Left lung (tissue), 14 donors: ENCODE measurements at places on chromosomes 12 and 14. TPM values are rescaled to one million over a fixed set of nuclear protein-coding genes. Genes with fewer than 3 reads are reported as not detected.

DNA sequence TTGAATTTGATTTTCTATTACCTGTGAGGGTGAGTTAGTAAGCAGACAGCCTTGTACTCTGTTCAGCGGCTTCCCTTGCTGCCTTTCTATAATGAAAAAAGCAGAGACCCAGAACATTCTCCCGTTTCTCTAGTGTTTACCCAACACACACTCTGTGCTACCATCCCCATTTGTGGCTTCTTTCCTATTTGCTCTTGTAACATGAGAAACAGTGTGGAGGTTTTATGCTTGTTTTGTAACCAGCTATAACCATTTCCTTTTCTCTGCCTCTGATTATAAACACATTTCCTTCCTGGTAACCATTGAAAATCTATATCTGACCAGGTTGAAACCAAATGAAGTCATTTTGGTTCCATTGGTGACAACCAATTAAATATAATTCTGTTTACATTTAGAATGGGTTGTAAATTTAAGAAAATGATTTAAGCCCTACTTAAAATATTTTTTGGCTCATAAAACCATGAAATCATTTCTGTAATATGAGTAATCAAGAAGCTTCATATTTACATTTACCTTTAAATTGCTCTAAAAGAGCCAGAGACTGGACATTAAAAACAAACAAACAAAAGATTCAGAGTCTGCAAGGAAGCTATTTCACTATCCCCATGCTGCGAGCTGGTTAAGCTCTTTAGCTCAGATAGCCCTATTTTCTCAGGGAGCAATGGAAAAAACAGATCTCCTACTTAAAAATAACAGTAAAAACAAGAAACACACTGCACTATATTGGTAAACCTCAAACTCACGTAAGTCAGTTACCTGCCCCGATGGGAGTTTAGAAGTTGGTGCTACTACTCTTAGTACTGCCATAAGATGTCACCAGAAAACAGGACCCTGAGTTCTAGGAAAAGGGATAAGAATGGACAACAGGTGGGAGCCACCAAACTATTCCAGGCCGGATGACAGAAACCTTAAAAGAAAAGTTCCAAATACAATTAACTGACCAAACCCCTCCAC lies 206.5 kb upstream of the EEA1 start:
- H3K27ac ChIP-seq: peak overlapping the region; percentile 69
- no peaks in the 10 kb centered on the region for H3K27me3 ChIP-seq
- peak; percentile 52 for DNase-seq
- no peak overlapping the region for H3K4me3 ChIP-seq

DNA sequence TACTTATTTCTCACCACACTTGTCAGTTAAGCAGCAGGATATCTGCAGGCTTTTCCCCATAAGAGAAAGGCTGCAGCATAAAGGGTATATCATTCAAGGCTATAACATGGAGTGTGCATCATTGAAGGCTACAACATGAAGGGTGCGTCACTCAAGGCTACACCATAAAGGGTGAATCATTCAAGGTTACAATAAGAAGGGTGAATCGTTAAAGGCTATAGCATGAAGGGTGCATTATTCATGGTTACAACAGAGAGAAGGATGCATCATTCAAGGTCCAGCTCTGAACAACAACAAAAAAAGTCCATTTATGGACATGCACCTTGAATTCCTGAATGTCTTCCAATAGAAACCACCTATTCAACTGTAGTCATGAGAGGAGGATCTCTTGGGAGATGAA lies 32.8 kb upstream of the LUM start:
- H3K27me3 ChIP-seq: no peaks in the 10 kb centered on the region
- no peak for DNase-seq
- no peak overlapping the region for H3K4me3 ChIP-seq
- H3K36me3 ChIP-seq: no peaks in the 10 kb centered on the region
- no peak overlapping the region for H3K27ac ChIP-seq

DNA sequence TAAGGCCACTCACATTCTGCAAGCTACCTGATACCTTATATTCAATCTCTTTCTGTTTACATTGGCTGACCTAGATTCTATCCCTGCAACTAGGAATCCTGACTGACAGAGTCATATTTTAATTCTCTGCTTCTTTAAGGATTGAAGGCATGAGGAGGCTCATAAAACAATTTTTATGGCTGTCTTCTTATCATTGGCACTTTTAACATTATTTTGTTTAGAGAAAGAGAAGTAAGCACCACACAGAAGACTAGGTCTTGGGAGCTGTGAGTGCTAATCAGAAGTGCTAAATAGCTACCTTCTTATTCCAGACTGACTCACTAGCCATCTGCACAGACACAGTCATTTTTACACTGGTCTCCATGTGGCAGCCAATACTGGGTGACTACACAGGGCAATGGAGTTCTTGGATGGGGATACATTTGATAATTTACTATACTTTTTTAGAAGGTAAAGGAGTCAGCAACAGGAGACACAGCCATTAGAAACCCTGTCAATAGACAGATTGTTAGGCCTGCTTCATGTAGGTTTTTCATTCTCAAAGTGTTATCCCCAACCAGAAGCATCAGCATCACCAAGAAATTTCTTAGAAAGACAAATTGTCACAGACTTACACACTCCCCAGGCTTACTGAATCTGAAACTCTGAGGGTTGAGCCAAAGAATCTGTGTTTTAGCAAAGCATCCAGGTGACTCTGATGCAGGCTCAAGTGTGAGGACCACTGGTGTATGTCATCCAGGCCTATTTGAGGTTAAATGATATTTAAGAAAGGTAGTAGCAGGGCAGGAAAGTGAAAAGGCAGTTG lies 214.1 kb downstream of the DUSP6 start:
- no peaks in the 10 kb centered on the region for H3K27me3 ChIP-seq
- DNase-seq: no peak
- H3K4me1 ChIP-seq: peaks cover 10% of the 10 kb centered on the region
- H3K27ac ChIP-seq: no peak overlapping the region
- H3K36me3 ChIP-seq: no peaks in the 10 kb centered on the region
- no peak overlapping the region for H3K4me3 ChIP-seq

PAX9 gene
- polyA plus RNA-seq: 0.46 TPM

- DNase-seq: peak; percentile 58
- H3K27ac ChIP-seq: no peak overlapping the region
- H3K27me3 ChIP-seq: no peaks in the 10 kb centered on the region
- peaks cover 36% of the 10 kb centered on the region for H3K4me1 ChIP-seq
- no peaks in the 10 kb centered on the region for H3K36me3 ChIP-seq
Measured at GRCh38 chr14:101962503-101962874, 1.9 kb upstream of the DYNC1H1 start.

NPAS3 gene
- 0.65 TPM for polyA plus RNA-seq

GRCh38 chr14:76541594-76542219 lies 165.8 kb downstream of the ESRRB start:
- H3K36me3 ChIP-seq: no peaks in the 10 kb centered on the region
- H3K27me3 ChIP-seq: no peaks in the 10 kb centered on the region
- H3K4me1 ChIP-seq: no peaks in the 10 kb centered on the region
- DNase-seq: no peak

DNA sequence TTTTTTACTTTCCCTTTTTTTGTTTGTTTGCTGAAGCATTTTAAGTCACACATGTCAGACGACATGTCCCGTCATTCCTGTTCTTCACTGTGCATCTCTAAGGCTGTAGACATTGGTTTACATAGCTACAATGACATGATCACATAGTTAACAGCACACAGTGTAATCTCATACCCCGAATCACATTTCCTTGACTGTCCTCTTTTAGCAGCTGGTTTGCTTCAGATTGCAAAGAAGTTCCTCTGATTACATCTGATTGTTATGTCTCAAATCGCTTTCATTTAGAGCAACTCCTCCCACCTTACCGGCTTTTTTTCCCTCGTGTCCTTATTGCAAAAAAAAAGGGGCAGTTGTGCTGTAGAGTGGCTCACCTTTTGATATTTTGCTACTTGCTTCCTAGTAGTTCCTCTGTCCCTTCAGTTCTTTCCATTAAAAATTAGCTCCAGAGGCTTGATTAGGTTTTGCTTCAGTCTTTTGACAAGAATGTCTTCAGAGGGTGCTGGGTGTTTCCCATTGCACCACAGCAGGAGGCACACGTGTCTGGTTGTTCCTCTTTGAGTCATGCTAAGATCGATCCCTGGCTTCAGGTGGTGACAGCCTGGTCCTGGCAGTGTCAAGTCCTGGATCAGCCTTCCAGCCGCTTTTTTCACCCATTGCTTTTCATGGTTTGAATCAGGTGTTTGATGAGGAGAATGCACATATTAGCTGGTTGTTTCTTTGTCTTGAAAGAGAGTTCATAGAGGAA lies 35.0 kb downstream of the ZNF664 start:
- no peak overlapping the region for H3K27ac ChIP-seq
- DNase-seq: no peak
- peaks cover 16% of the 10 kb centered on the region for H3K4me1 ChIP-seq
- no peak overlapping the region for H3K4me3 ChIP-seq

DNA sequence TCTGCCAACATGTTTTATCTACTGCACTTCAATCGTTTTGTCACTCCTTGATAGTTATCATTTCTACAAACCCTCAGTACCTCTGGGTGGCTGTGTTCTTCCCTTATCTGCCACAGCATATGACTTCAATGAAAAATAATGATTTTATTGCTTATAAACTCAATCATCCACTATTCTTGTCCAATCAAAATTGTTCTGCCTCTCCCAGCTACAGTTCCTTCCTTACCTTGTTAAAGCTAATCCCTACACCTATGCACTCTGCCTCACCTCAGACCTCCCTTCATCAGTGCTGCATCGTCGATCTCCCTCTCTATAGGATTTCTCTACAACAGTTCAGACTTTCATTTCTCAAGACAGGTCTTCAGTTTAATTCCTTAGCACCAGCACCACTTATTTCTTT lies 58.8 kb downstream of the ERGIC2 start:
- peaks cover 8% of the 10 kb centered on the region for H3K4me1 ChIP-seq
- no peak overlapping the region for H3K4me3 ChIP-seq
- DNase-seq: no peak
- no peak overlapping the region for H3K27ac ChIP-seq

DNA sequence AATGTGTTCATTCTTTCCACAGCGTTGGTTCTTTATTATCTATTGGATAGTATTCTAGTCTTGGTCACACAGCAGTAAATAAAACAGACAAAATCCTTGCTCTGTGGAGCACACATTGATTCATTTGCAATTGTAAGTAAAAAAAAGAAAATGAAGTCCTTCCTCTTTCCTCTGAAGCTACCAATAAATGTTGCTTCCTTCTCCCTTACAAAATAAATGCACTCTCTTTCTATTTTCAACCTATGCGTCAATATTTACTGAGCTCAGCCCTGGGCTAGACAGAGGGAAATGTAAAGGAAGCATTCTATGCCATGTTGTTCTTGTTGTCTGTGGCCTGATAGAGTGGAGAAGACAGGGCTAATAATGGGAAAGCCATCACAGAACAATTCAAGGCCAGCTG lies 2.9 kb downstream of the ABHD12B start:
- no peaks in the 10 kb centered on the region for H3K36me3 ChIP-seq
- no peak overlapping the region for H3K27ac ChIP-seq
- no peak overlapping the region for H3K4me3 ChIP-seq
- no peak for DNase-seq
- H3K4me1 ChIP-seq: no peaks in the 10 kb centered on the region

RNASE9 gene
- not detected for polyA plus RNA-seq

GRCh38 chr14:102805371-102805891 lies 28.2 kb downstream of the TRAF3 start:
- H3K36me3 ChIP-seq: no peaks in the 10 kb centered on the region
- no peaks in the 10 kb centered on the region for H3K4me1 ChIP-seq
- H3K27me3 ChIP-seq: no peaks in the 10 kb centered on the region
- no peak overlapping the region for H3K4me3 ChIP-seq

GNB3 gene
- 7.1 TPM for polyA plus RNA-seq

DNA sequence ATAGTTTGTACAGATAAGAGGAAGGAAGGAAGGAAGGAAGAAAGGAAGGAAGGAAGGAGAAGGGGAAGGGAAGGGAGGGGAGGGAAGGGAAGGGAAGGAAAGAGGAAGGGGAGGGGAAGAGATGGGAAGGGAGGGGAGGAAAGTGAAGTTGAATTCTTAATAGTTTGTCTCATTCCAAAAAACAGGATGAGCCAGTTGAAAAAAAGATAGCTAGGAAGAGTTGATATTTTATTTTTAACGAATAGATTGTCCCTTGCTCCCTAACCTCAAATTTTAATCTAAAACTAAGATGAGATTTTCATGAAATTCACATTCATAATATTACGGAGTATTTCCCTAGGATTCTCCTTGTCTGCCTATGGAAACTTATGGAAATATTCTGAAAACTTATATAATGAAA lies 80.7 kb downstream of the ZFC3H1 start:
- H3K27me3 ChIP-seq: no peaks in the 10 kb centered on the region
- DNase-seq: no peak
- no peak overlapping the region for H3K27ac ChIP-seq
- no peak overlapping the region for H3K4me3 ChIP-seq

DNA sequence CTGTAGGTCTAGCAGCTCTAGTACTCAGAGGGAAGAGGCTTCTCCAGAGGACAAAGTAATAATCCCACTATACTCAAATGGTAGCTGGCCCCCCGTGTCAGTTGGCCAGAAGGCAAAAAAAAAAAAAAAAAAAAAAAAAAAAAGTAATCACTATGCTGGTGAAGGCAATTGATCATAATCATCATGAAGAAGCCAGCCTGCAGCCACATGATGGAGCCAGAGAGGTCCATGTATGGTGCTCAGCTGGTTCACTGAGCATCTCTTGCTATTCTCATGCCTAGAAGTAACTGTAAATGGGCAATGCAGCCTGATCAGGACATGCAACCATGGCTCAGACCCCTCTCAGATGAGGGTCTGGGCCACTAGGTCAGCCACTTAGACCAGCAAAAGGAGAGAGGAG lies 378.8 kb downstream of the MED13L start:
- DNase-seq: no peak
- H3K27ac ChIP-seq: no peak overlapping the region
- no peak overlapping the region for H3K4me3 ChIP-seq
- peaks cover 5% of the 10 kb centered on the region for H3K27me3 ChIP-seq
- no peaks in the 10 kb centered on the region for H3K4me1 ChIP-seq

- H3K27me3 ChIP-seq: no peaks in the 10 kb centered on the region
- no peak overlapping the region for H3K4me3 ChIP-seq
- H3K36me3 ChIP-seq: no peaks in the 10 kb centered on the region
- H3K4me1 ChIP-seq: no peaks in the 10 kb centered on the region
Measured at GRCh38 chr12:111271674-111272418, 97.0 kb downstream of the PHETA1 start.

GRCh38 chr12:27814851-27815591 lies 35.0 kb upstream of the MANSC4 start:
- DNase-seq: no peak
- H3K4me3 ChIP-seq: no peak overlapping the region
- H3K36me3 ChIP-seq: no peaks in the 10 kb centered on the region
- no peaks in the 10 kb centered on the region for H3K4me1 ChIP-seq

- no peak overlapping the region for H3K4me3 ChIP-seq
- H3K4me1 ChIP-seq: no peaks in the 10 kb centered on the region
- DNase-seq: no peak
Measured at GRCh38 chr14:66284346-66284745, 201.8 kb upstream of the CCDC196 start.

DNA sequence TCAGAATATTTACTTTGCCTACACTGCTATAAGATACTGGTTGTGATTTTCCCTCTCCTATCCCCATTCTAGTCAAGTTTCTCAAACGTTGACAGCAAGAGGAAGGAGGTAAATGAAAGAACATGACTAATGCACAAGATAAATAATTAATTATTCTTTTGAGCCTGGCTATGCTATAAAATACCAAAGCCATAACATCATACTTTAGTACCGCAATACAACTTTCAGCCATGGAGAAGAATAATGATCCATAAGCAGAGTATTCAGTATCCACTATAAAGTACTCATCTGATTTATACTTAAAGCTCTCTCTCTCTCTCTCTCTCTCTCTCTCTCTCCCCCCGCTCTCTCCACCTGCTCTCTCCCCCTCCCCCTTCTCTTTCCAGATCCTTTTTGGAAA lies 41.3 kb downstream of the TDG start:
- H3K4me1 ChIP-seq: no peaks in the 10 kb centered on the region
- H3K36me3 ChIP-seq: no peaks in the 10 kb centered on the region
- DNase-seq: no peak
- H3K27me3 ChIP-seq: no peaks in the 10 kb centered on the region
- H3K27ac ChIP-seq: no peak overlapping the region
- H3K4me3 ChIP-seq: no peak overlapping the region
